ENCODE measurements at places on chromosomes 6 and 20. TPM values are rescaled to one million over a fixed set of nuclear protein-coding genes. Genes with fewer than 3 reads are reported as not detected.

The KIAA1755 gene
- total RNA-seq, result 1.9 TPM

The POM121L2 gene
- not detected for total RNA-seq

The SLC32A1 gene
- total RNA-seq, result not detected

The SH3BGRL2 gene
- 179 TPM for total RNA-seq

The EFCAB8 gene
- total RNA-seq, result not detected

The LST1 gene
- total RNA-seq, result 20.5 TPM

The PHACTR1 gene
- total RNA-seq, result 17.5 TPM

The ASIP gene
- total RNA-seq, result not detected

The SIGLEC1 gene
- total RNA-seq, result 57.5 TPM

The CTAGE9 gene
- total RNA-seq, result not detected

The LHFPL5 gene
- not detected for total RNA-seq

The ANGPT4 gene
- total RNA-seq, result 0.44 TPM

The KHDC1L gene
- not detected for total RNA-seq

The SLC22A23 gene
- total RNA-seq, result 12.4 TPM

The TREM1 gene
- 20.2 TPM for total RNA-seq

The MEP1A gene
- total RNA-seq, result not detected

The ISM1 gene
- total RNA-seq, result 4.2 TPM

The WFDC5 gene
- not detected for total RNA-seq

The METTL24 gene
- 6.9 TPM for total RNA-seq

The FOXQ1 gene
- total RNA-seq, result not detected

The ADGRB3 gene
- total RNA-seq, result 4.4 TPM

The AHCY gene
- 83.1 TPM for total RNA-seq

The ACTL10 gene
- total RNA-seq, result 1.7 TPM

The FAM83C gene
- total RNA-seq, result not detected

The HLA-DMB gene
- total RNA-seq, result 27.9 TPM

The HFE gene
- total RNA-seq, result 5.3 TPM

The SLC12A5 gene
- not detected for total RNA-seq

The SPTLC3 gene
- 9.7 TPM for total RNA-seq

The FAM209A gene
- total RNA-seq, result not detected

The MUC21 gene
- not detected for total RNA-seq

The WFDC10B gene
- total RNA-seq, result not detected

The SNAP91 gene
- not detected for total RNA-seq

The PABPC1L gene
- 13.8 TPM for total RNA-seq

The MBOAT1 gene
- total RNA-seq, result 7.2 TPM

The FGD2 gene
- total RNA-seq, result 65.9 TPM

The COL10A1 gene
- total RNA-seq, result not detected

The TP53RK gene
- total RNA-seq, result 15.8 TPM

The CALHM4 gene
- total RNA-seq, result not detected

The SNPH gene
- 2.0 TPM for total RNA-seq

The GSTA2 gene
- not detected for total RNA-seq

The BPIFB4 gene
- total RNA-seq, result not detected

The TEAD3 gene
- 15.1 TPM for total RNA-seq

The TUBE1 gene
- total RNA-seq, result 68.7 TPM

The ZNF391 gene
- total RNA-seq, result 2.2 TPM

Data from omental fat pad (tissue), 4 donors.